ENCODE measurements at places on chromosomes 5 and 9. TPM values are rescaled to one million over a fixed set of nuclear protein-coding genes. Genes with fewer than 3 reads are reported as not detected.

DNA sequence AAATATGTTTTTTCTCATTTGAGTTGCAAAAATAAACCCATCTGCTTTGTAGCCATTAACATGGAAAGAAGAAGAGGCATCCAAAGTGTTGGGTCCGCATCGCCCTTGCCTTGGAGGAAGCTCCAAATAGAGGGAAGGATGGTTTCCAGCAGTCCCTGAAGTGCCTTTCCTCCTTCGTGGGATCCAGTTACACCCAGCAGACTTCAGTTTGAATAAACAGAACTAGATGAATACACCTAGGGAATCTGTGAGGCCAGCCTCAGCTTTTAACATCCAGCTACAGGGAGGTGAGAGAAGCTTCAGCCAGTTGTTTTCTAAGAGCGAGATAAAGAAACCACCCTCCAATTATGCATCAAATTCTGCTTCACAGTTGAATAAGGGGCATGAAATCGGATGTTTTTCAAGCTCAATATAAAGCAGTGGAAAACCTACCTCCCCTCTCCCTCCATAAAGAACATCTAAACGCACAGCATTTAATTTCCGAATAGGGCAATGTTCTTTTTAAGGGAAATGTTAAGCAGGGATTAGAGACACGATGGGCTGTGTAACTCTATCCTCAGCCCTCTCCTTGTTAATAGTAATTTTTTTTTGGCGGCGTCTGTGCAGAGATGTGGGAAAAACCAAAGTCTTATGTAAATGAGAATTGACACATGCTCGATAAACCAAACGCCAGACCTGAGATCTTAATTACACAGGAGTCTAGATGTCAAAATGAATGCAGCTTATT lies 264.7 kb downstream of the SLIT3 start:
- DNase-seq, result no peak
- no peaks in the 10 kb centered on the region for H3K4me1 ChIP-seq
- H3K27me3 ChIP-seq, result no peaks in the 10 kb centered on the region

DNA sequence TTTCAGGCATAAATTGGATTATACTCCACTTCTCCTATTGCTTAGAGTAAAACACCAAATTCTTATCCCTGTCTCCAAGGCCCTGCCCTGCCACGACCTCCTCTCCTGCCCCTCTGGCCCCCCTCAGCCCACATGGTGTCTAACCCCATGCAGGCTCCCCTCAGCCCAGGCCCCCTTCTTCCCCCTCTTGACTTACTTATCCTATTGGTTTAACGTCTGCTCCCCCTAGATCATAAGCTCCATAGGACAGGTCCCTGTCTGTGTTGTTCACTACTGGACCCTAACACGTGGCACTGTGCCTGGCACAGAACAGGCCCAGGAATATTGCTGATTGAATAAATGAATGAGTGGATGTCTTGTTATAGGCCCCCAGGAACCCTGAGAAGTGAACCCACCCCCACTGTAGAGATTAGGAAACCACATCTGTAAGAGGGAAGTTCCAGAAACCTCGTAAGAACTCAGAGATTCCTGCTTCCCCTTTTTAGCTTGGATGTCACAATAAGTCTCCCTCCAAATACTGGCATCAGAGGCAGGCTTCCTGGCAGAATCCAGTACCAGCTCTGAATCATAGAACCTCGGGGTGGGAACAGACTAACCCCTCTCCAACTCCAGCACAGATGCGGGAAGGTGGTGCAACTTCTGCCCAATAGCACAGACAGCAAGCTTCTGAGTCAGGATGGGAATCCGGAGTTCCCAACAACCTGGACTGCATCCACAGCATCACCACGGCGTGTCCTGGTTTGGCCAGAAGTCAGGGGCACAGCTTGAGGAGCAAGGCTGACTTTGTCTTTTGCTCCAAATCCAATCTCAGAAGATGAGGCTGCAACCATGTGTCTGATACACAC lies 31.5 kb downstream of the HRH2 start:
- H3K27me3 ChIP-seq, result no peaks in the 10 kb centered on the region
- no peaks in the 10 kb centered on the region for H3K36me3 ChIP-seq
- H3K4me1 ChIP-seq, result no peaks in the 10 kb centered on the region
- no peak for DNase-seq
- H3K27ac ChIP-seq, result no peak overlapping the region
- H3K4me3 ChIP-seq, result no peak overlapping the region

DNA sequence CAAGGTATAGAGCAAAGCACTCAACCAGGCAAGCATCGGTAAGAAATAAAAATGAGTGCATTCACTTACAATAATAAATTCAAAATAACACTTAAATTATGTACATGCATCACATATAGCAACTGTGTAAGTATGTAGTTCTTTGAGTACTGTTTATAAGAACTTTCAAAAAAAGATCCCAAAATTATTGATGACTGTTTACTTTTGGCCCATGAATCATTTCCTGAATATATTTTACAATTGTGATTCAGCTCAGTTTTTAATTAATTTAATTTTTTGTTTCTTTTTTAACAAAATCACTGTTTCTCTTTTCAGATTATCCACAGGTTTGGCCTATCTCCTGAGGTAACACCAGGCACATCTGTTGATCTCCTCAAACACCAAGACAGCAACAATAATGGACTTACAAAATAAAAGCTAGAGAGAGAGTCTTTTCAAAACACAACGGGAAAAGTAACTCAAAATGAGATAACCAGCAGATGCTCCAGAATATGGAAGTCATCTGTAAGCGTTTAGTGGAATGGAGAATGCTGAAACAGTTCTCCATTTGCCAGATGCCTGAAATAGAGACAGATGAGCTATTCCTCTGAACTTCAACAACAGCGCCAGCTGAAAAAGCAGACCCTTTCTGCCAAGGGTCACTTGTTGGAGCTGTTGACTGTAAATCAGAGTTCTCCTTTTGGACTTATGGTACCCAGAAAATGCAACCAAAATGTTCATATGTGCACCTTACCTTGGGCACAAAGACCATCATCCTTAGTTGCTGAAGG lies 348.6 kb upstream of the RGMB start:
- no peaks in the 10 kb centered on the region for H3K4me1 ChIP-seq
- H3K27me3 ChIP-seq, result no peaks in the 10 kb centered on the region
- no peak overlapping the region for H3K27ac ChIP-seq

DNA sequence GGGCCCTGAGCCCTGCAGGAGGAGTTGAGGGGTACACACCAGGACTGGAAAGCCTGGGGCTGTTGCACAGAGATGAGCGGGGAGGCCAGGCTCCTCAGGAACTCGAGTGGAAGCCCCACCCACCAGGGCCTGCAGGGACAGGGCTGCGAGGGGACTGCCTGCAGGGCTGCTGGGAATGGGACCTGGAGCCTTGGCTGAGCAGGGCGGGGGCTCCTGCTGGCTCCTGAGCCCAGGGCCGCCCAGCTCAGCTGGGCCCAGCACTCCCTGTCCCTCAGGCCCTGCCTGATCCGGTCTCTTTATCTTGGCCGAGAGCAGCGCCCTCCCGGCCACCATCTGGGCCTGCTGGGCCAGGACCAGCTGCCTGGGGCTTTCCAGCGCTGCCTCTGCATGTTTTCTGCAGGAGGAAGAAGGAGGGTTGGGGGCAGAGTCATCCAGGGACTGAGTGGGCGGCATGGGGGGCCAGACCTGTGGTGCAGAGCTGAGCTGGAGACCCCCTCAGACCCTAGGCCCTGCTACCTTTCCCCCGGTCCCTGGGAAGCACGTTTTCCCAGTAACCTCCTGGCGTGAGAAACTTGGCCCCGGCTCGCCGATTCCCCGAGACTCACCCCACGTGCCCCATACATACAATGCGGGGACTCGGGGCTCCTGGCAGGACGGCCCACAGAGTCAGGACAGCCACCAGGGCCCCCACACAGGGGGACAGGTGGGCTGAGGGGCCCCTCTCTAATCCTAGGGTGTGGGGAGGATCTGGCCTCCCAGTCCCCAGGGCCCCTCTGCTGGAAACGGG lies 9.4 kb downstream of the LCN12 start:
- H3K27me3 ChIP-seq, result no peaks in the 10 kb centered on the region
- H3K27ac ChIP-seq, result no peak overlapping the region
- no peak for DNase-seq
- no peak overlapping the region for H3K4me3 ChIP-seq
- H3K4me1 ChIP-seq, result no peaks in the 10 kb centered on the region
- H3K36me3 ChIP-seq, result no peaks in the 10 kb centered on the region

- H3K27ac ChIP-seq, result peak overlapping the region; percentile 92
- peak; percentile 92 for DNase-seq
- no peaks in the 10 kb centered on the region for H3K27me3 ChIP-seq
- peak overlapping the region; percentile 89 for H3K4me3 ChIP-seq
- H3K4me1 ChIP-seq, result peaks cover 19% of the 10 kb centered on the region
- H3K36me3 ChIP-seq, result peaks cover 14% of the 10 kb centered on the region
Measured at GRCh38 chr9:5438301-5439162, 807 bp upstream of the PLGRKT start.

GRCh38 chr9:72119853-72120252 lies 29.4 kb upstream of the GDA start:
- no peak overlapping the region for H3K27ac ChIP-seq
- H3K4me3 ChIP-seq, result no peak overlapping the region
- H3K4me1 ChIP-seq, result no peaks in the 10 kb centered on the region
- no peaks in the 10 kb centered on the region for H3K27me3 ChIP-seq

DNA sequence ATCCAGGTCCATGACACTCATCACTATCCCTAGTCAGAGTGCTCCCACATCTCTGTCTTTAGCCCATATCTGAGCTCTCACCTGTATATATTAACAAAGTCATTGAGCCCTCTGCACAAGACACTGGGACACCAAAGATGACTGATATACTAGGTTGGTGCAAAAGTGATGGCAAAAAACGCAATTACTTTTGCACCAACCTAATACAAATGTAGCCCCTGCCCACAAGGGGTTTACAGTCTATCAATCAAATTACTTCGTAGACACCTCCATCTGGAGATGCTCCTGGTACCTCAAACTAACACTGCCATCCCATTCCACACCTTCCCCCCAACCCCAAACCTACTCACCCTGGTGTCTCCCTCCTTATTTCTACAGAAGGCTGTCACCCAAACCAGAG lies 194.1 kb downstream of the MCTP1 start:
- no peaks in the 10 kb centered on the region for H3K27me3 ChIP-seq
- H3K4me1 ChIP-seq, result no peaks in the 10 kb centered on the region
- H3K27ac ChIP-seq, result no peak overlapping the region
- H3K36me3 ChIP-seq, result no peaks in the 10 kb centered on the region
- H3K4me3 ChIP-seq, result no peak overlapping the region
- DNase-seq, result no peak

GRCh38 chr9:87167161-87167560 lies 219.9 kb upstream of the GAS1 start:
- no peaks in the 10 kb centered on the region for H3K36me3 ChIP-seq
- no peaks in the 10 kb centered on the region for H3K27me3 ChIP-seq
- no peak for DNase-seq
- no peak overlapping the region for H3K4me3 ChIP-seq
- no peaks in the 10 kb centered on the region for H3K4me1 ChIP-seq

DNA sequence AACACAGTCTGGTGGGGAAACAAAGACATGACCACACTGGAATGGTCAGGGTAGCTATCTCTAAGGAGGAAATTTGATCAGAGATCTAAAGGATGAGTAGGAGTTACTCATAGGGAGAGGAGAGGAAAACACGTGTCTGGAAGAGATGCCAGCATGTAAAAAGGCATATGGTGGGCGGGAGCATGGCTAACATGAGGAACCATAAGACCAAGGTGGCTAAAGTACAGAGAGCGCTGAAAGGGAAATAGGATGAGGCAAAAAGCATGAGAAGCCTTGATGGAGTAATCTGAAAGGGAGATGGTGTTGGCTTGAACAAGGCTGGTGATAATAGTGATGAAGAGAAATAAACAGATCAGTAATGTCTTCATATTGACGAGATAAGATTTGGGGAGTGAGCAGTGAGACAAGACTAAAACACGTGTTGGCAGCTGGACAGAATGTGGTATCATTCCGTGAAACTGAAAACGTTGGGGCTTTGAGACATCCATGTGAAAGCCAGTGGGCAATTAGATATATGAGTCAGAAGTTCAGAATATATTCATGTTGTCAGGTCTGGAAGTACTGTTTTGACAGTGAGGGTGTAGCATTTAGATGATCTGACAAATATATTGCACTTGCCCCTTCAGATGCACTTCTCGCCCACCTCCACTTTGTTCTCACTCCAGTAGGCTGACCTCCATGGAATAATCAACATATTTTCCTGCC lies 209.1 kb upstream of the KCNN2 start:
- no peaks in the 10 kb centered on the region for H3K36me3 ChIP-seq
- H3K4me1 ChIP-seq, result no peaks in the 10 kb centered on the region
- H3K27me3 ChIP-seq, result no peaks in the 10 kb centered on the region
- no peak for DNase-seq

DNA sequence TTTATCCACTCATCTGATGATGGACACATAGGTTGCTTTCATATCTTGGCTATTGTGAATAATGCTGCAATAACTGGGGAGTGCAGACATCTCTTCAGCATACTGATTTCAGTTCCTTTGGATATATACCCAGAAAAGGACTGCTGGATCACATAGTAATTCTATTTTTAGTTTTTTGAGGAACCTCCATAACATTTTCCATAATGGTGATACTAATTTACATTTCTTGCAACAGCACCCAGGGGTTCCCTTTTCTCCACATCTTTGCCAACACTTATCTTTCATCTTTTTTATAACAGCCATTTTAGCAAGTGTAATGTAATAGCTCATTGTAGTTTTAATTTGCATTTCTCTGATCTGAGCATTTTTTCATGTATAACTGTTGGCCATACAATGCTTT lies 34.1 kb upstream of the NR4A3 start:
- DNase-seq, result no peak
- H3K36me3 ChIP-seq, result no peaks in the 10 kb centered on the region
- H3K4me1 ChIP-seq, result no peaks in the 10 kb centered on the region
- H3K27me3 ChIP-seq, result no peaks in the 10 kb centered on the region
- no peak overlapping the region for H3K4me3 ChIP-seq

GRCh38 chr9:36396985-36397384 lies 3.1 kb downstream of the RNF38 start:
- H3K27ac ChIP-seq, result no peak overlapping the region
- H3K4me1 ChIP-seq, result peaks cover 33% of the 10 kb centered on the region
- H3K36me3 ChIP-seq, result peaks cover 12% of the 10 kb centered on the region
- no peak for DNase-seq
- H3K4me3 ChIP-seq, result no peak overlapping the region

DNA sequence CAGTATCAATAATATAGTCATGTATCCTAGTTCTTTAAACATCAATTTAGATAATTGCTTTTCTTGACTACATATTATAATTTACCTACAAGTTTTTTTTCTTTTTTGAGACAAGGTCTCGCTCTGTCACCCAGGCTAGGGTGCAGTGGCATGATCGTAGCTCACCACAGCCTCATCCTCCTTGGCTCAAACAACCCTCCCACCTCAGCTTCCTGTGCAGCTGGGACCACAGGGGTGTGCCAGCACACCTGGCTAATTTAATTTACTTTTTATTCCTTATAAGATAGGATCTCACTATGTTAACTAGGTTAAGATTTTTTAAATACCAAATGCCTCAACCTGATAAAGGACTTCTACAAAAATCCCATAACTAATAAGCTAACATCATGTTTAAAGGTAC lies 21.1 kb downstream of the UIMC1 start:
- no peak for DNase-seq
- H3K4me3 ChIP-seq, result no peak overlapping the region
- no peaks in the 10 kb centered on the region for H3K4me1 ChIP-seq
- no peaks in the 10 kb centered on the region for H3K27me3 ChIP-seq
- peaks cover 29% of the 10 kb centered on the region for H3K36me3 ChIP-seq

The ITGA2 gene
- not detected for total RNA-seq

Measured in Karpas-422 (cell line).